ENCODE measurements at places on chromosomes 2 and 18.

GRCh38 chr2:67631483-67631882 is 234.3 kb downstream of the ETAA1 start:
- no peak for DNase-seq

DNA sequence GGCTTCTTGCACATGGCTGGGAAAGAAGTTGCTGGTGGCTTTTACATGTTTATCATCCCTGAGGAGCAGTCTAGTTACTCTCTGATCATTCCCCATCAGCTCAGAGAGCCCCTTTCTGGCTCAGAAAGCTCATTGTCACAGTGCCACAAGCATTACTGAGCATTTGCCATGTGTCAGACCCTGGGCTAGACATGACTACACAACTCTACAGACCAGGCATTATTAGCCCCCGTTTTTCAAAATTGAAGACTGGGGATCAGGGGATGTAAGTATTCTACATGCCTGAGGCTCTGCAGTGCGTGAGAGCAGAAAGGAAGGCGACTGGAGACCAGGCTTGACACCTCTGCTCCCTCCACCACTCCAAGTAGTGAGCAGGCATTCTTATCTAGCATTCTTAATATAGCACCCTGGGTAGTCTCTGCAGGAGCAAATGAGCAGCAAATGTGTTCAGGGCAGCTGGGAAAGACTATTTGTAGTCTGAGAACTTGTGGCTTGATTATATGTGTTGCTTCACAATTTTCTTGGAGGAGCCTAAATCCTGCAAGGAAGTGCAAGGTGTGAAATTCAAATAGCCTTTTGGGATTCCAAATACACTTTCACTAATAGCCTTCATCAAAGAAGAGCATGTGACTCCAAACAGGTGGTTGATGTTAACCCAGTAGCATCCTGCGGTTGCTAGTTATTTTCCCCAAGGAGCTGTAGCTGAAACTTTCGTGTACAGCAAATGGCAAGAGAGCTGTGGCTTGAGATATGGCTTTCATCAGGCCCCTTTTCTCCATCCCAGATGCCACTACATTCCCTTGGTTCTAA is 143.2 kb downstream of the DDX1 start:
- DNase-seq = no peak

DNA sequence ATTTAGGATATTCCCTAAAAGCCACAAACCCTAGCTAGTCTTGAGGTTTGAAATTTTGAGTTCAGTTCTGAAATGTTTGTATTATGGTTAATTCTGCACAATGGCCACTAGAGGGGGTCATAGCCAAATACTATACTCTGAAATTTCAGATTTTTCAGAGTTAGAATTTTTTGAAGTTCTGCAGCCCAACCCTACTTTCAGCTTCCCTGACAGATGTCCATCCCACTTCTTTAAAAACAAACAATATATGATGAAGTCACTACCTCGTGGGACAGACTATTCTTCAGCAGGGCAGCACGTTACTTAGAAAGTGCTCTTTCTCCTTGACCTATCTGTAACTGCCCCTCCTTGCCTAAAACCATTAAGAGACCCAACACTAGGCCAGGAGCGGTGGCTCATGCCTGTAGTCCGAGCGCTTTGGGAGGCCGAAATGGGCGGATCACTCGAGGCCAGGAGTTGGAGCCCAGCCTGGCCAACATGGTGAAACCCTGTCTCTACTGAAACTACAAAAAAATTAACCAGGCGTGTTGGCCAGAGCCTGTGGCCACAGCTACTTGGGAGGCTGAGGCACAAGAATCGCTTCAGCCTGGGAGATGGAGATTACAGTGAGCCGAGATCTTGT is 48.2 kb upstream of the PAPOLG start:
- no peak for DNase-seq

- no peak for DNase-seq
These were observed 9.2 kb downstream of the SGPP2 start for GRCh38 chr2:222433332-222434173.

GRCh38 chr2:173002751-173003541 is 72.7 kb upstream of the MAP3K20 start:
- no peak for DNase-seq

GRCh38 chr18:11980163-11980493 is 1.2 kb upstream of the IMPA2 start:
- DNase-seq = no peak

DNA sequence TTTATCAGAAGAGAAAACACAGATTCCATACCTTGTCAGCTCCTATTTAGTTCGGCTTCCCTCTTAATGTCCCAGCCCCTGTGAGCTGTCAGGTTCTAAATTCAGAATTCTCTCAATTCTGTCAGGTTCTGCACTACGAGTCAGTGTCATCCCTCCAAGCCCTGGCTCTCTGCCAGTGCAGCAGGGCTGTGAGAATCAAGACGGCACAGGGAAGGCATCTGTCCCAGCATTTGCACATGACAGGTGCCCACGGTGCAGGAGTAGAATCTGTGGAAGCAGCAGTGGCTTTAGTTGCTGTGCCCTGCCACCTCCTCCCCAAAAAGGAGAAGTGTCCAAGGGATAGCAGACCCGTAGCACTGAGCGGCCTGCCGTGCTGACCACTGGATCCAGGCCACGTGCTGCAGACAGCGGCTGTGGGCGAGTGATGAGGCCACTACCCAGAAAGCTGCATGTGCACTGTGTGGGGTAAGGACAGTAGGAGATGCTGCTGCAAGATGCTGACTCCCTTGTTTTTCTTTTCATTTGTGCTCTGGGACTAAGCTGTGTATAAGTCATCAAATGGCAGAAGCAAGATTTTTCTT is 12.8 kb downstream of the RBFA start:
- DNase-seq = no peak

DNA sequence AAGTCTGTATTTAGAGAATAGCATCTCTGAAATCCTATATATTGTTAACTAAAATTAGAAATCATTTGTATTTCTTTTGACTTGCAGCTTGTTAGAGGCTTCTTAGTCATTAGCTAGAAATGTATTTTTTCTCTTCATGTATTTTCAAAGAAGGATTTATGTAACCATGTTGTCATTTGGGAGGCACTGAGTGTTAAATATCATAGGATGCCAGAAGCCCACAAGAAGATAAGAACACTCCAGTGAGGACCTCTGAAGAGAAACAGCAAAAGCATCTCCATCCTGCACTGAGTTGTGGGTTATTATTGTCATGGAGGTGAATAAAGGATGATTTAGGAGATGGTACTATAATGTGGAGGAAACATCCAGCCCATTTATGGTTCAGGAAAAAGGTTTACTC is 93.5 kb downstream of the UBE2E3 start:
- DNase-seq = no peak

DNA sequence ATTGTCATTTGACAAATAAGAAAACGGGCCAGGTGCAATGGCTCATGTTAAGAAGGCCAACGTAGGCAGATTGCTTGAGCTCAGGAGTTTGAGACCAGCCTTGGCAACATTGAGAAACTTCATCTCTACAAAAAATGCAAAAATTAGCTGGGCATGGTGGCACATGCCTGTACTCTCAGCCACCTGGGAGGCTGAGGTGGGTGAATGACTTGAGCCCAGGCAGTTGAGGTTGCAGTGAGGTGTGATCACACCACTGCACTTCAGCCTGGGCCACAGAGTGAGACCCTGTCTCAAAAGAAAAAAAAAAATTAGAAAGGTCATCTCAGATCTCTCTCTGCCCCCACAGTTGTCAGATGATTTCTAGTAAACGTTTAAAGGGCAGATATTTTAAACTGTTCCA is 4.4 kb downstream of the SESTD1 start:
- no peak for DNase-seq

DNA sequence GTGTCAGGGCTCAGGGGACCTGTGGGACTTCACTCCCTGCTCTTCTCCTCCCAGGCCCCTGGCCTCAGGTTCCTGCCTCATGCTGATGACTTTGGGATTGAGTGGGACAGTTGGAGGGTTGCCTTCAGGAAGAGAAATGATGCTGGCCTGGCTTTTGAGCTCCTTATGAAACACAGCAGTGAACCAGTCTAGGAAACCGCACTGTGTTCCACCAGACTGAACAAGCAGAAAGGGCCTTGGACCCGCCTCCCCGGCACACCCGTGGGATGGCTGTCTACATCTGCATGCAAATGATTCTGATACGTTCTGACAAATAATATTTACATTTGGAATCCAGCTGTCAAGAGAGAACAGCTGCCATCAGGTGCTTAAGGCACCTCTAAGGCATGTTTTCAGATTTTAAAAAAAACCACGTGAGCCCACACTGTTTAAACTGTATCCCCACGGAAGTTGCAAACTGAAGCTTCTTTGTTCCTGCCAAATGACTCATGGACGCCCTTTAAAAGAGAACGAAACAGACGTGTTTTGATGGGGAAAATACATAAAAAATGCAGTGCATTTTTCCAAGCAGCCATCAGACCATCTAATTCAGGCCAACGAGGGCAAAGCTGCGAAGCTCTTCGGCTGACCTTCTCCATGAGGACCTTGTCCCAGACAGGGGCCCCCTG is 27.6 kb upstream of the ASAP2 start:
- DNase-seq = no peak
